Activated CD8-positive, alpha-beta memory T cell treated with anti-CD3 and anti-CD28 coated beads for 48 hours (primary cell): ENCODE measurements at places on chromosomes 11 and 22.

GRCh38 chr11:8652140-8652539 is 30.3 kb downstream of the TRIM66 start:
- DNase-seq: no peak

DNA sequence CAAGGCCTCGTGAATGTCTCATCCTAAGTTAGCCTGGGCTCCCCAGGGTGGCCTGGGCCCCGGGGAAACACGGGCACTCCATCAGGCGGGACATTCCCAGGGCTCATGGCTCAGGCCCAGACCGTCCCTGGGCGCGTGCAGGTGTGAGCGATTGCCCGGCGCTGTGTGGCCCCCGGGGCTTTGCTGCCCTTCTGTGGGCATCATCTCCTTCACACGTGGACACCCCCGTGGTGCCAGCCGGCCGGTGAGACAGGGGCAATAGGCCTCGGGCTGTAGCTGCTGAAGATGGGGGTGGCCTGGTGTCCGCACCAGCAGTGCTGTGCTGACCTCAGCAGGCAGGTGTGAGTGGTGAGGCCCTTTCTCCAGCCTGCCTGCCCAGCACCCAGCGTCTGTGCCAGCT is 4.6 kb upstream of the SELENOO start:
- DNase-seq: no peak

GRCh38 chr22:50702821-50703725 is 30.4 kb downstream of the SHANK3 start:
- no peak for DNase-seq

GRCh38 chr11:65919573-65920371 is 546 bp downstream of the DRAP1 start:
- no peak for DNase-seq

DNA sequence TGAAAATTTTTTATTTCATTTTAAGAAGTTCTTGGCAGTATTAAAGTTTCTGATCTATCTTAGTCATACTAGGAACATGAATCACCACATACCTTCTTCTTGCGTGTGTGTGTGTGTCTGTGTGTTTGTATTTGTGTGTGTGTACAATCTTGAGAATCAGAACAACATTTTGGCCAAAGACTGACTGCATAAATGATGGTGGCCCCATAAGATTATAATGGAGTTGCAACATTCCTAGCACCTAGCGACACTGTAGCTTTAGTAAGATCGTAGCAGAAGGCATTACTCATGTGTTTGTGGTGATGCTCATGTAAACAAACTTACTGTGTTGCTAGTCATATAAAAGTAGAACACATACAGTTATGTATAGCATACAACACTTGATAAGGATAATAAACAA is 205.4 kb downstream of the FAM76B start:
- no peak for DNase-seq

GRCh38 chr11:126394036-126394435 is 38.5 kb downstream of the ST3GAL4 start:
- no peak for DNase-seq

GRCh38 chr11:131913267-131913666 is 542.9 kb downstream of the NTM start:
- DNase-seq: no peak

- no peak for DNase-seq
These were observed 45.6 kb downstream of the COMMD9 start for GRCh38 chr11:36243641-36244040.

- no peak for DNase-seq
These were observed 30.8 kb downstream of the ZNRF3 start for GRCh38 chr22:28914201-28914600.

DNA sequence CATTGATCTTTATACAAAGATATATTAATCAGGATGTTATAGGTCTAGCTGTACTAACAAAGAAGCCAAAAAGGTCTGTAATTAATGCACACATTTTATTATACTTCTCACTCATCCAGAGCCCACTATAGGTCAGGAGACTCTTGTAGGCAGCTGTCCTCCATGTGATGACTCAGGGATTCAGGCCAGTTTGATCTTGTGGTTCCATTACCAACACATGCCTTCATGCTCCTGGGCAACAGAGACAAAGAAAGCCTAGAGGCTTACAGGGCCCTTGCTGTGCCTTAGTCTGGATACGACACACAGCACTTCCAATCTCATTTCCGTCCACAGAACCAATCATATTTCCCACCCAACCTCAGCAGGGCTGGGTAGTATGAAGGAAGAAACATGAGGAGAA is 150.3 kb upstream of the NCAM1 start:
- DNase-seq: no peak

DNA sequence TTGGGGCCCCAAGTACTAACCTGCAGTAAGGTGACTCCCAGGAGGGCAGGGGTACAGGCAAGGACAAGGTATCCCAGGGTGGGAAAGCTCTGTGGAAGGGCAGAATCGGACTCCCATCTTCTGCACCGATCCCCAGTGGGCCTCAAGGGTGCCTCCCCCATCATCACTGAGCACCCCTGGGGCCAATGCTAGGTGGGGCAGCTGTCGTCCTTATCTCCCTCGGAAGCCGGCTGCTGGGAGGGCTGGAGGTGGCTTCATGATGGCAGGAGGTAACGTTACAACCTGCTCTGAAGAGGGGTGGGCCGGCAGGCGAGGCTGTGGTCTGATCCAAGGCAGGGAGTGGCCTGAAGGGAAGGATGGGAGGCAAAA is 87.6 kb upstream of the LINC01488 start:
- DNase-seq: no peak

DNA sequence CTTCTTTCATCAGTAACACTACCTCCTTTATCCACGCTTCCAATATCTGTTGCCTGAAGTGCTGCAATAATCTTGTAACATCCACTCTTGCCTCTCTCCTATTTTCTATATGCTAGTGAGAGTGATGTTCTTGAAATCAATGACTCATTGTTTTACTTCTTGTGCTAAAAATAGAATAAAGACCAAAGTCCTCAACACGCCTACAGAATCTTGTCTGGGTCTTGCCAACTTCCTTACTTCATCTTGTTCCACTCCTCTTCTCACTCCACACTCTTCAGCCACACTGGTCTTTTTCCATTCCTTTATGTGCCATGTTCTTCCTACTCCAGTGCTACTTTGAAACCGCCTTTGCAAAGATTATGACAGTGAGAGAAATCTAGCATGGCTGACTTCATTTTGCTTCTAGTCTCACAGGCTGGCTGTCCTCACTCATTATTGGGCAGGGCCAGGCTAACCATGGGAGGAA is 136.4 kb downstream of the CCDC81 start:
- no peak for DNase-seq

- DNase-seq: no peak
These were observed 2.3 kb upstream of the OSBPL5 start for GRCh38 chr11:3167143-3168119.

DNA sequence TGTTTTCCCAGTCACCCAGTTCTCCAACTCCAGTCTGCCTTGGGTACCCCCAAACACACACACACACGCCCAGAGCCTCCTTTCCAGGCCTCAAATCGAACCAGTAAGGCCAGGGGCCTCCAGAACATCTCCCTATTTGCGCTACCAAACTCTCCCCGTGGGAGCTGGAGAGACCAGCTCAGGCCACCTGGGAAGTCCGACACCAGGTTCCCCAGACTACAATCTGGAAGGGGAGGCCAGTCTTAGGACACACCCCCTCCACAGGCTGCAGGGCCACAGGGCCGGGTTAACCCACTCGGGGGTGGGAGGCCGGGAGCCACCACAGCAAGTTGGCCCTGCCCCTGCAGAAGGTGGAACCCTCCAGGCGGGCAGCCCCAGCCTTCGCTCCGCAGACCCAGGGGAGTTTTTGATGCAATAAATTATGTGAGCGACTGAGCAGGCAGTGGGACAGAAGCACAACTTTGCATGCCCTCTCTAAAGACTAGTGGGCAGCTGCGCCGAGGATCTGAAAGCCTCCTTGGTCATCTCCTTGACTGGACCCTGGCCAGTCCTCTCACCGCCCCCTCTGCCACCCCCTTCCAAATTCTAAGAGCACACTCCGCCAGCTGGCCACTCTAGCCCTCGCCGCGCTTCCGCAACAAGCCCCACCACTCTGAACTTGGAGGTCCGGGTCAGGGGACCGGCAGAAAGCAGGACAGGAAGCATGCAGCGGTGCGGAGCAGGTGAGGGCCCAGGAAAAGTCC is 2.8 kb downstream of the IGF2 start:
- DNase-seq: no peak

GRCh38 chr11:124167826-124168231 is 15.3 kb upstream of the OR10D3 start:
- no peak for DNase-seq

DNA sequence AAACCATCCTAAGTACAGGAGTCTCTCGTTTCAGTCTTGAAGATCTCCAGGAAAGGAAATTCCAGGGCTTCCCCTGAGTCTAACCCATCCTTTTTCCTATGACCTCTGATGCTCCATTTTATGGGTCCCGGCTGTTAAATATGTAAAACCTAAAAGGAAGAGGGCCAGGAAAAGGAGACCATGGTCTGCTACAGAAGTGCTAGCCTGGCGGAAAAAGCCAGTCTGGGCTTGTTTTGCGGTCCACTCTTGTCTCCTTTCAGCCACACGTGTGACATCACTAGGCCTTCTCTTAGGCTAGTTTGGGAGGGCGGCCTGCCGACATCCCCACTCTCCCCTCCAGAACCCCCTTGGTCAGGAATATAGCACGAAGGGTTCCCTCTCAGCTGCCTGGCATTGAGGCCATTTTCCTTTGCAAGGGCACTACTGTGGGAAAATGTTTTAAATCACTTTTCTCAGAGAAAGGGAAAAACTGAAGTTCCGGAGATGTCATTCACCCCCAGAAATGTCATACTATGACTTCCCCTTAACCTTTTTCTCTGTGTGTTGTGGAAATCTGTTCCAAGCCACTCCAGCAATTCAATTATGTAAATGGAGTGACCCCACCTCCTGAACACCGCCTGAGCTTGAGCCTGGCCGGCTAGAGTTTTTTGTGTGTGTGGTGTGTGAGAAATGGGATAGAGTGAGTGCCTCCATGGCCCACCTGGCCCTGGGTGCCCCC is 86.9 kb downstream of the UBASH3B start:
- no peak for DNase-seq

DNA sequence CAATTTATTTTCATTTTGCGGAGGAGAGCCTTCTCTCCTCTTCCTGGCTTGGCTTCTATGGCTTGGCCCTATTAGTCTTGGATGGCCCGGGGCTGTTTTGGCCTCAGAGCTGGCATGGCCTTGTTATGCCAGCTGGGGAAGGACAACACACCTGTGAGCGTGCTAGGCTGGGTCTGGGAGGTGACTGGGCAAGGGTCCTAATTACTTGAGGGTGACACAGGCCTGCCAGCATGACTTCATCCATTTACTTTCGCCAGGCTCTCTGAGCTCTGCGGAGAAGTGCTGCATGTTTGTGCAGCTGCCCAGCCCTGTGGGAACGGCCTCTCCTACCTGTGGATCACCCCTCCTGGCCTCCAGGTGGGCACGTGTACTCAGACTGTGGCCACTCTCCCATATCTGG is 153.6 kb downstream of the SNX19 start:
- DNase-seq: no peak

DNA sequence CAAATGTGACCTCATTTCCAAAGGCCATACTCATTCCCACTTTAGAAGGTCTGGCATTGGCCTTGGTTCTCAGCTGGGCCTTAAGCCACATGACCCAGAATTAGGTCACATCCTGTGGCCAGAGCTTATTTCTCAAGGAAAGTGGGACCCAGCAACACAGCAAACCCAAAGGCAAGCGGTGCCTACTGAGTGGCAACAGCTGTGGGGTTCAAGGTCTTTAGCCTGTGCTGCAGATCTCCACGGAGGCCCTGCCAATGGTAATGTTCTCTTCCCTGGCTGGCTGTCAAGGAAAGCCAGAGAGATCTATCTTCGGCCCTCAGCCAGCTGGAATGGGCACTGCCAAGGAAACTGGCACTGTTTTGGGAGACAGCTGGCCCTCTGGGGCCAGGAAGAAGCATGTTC is 41.5 kb upstream of the TP53I11 start:
- DNase-seq: no peak

DNA sequence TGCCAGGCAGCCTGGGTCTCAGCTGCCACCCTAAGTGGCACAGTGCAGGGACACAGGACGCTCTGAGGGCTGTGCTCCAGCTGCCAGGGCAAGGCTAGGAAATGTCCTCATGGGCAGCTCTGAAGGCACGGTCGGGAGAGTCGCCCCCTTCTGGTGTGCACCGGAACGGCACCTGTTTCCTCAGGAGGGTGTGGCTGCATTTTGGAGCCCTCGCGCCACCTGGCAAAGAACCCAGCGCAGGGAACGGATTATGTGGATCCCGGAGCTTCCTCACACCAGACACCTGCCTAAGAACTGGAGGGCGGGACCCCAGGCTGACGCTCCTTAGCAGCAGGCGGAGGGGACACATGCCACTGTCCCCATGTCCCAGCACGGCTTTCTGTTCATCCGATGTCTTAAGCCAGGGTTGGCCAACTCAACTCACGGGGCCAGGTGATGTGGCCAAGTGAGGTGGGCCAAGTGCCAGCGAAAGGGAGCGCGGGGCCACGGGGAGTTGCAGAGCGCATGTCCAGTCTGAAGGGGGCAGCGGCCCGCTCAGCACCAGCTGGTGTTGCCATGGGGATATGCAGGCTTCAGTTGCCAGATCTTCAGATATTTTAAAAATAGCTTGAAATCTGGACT is 5.1 kb upstream of the SLC22A8 start:
- DNase-seq: peak; percentile 15

GRCh38 chr11:18193010-18193409 is 20.4 kb downstream of the MRGPRX4 start:
- DNase-seq: no peak

DNA sequence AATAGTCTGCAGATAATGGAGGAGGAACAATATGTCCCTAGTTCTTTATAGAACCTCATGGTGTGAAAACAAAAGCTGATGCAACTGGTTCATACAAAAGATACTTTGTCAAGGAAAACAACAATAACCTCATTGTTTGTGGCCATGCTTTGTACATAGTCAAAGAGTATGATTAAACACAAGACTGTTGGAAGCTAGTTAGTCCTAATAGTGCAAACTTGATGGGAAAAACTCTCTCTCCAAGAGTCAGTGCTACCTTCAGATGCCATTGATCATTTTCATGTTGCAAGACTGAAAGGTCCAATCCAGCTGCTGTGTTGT is 20.1 kb upstream of the PLAAT2 start:
- no peak for DNase-seq

DNA sequence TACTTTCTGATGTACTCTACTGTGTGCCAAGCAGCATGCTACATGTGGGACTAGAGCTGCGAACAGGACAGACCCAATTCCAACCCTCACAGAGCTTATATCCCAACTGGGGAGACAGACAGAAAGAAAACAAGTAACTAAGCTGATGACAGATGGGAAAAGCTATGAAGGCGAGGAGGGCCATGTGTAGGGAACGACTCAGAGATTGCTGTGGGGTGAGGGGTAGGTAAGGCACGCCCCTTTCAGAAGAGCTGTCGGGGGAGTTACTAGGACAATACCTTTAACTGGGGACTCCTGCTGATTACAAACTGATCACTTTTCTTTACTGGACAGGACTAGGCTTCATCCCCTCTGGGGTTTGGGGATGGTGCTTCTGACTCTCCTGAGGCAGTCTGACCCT is 48.9 kb downstream of the ST3GAL4 start:
- DNase-seq: no peak

- DNase-seq: peak; percentile 26
These were observed 2.0 kb downstream of the PARVG start for GRCh38 chr22:44182588-44183286.

GRCh38 chr11:80519596-80520506 is 1079.0 kb upstream of the TENM4 start:
- no peak for DNase-seq
